ENCODE measurements at places on chromosomes 6 and 20.
A peak's percentile ranks its signal among the peaks of the same experiment; 100 is the strongest.

DNA sequence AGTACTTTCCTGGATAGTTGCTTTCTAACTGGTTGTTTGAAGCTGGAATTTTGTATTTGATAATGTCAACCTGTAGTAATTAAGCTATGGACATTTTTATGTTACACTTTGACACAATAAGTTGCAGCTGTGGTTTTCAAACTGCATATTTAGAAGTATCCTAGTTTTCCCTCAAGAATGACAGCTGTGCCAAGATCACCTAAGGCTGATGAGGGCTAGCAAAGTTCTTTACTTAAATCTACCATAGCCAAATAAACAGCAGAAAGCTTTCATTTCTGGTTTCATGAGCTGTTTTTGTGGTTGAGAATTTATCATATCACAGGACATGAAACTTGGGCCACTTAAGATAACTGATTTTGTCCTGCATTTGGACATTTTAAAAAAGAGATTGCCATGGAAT lies 30.6 kb downstream of the FAM229B start:
- peak; percentile 12 for DNase-seq

GRCh38 chr6:24919056-24919892 lies 16.5 kb downstream of the RIPOR2 start:
- peak; percentile 72 for DNase-seq

- no peak for DNase-seq
Measured at GRCh38 chr6:81553216-81553615, 199.3 kb downstream of the TENT5A start.

DNA sequence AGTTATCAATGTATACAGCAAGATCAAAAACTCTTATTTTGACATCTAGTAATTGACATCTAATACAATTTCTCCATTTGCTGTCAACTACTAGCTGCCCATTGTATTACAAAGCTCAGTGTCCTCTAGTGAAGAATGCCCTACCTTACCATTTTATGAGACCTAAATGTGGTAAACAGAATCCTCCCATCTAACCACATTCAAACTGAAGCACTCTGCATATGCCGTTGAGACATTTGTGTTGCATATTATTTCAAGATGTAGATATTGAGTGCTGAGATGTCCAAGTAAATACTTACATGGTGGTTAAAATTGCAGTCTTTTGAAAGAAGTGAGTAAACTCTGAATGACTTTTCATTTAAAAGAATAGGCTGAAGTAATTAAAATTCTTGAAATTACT lies 597 bp upstream of the GLYATL3 start:
- DNase-seq: no peak

- peak; percentile 71 for DNase-seq
Measured at GRCh38 chr20:45229264-45230056, 8.3 kb downstream of the SEMG2 start.

- no peak for DNase-seq
Measured at GRCh38 chr6:56849896-56850295, 105.0 kb upstream of the BEND6 start.

DNA sequence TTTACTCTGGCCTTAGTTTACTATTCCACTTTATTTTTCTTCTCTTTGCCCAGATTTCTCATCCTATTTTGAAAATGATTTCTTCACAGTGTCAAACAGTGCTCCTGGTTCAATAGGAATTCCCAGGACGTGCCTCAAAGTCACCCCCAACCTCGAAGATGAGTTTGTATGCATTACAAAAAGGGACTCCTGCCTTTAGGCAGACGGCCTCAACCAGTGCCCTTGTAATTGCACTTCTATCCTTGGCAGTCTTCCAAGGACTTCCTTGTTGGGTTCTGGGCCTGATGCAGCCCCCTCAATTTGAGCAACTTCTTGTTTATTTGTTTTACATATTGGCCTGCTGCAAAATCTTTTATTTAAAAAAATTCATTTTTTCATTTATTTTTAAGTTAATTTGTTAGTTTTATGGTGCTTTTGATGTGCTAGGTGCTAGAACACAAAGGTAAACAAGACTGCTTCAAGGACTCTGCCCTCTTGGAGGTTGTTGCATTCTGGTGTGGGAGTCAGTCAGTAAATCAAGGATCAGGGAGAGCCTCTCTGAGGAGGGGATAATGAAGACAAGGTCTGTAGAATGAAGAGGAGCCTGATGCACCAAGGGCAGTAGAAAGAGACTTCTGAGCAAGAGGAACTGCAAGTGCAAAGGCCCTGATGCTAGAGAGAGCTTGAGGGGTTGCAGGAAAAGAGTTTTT lies 181.5 kb upstream of the LAMP5 start:
- peak; percentile 15 for DNase-seq

DNA sequence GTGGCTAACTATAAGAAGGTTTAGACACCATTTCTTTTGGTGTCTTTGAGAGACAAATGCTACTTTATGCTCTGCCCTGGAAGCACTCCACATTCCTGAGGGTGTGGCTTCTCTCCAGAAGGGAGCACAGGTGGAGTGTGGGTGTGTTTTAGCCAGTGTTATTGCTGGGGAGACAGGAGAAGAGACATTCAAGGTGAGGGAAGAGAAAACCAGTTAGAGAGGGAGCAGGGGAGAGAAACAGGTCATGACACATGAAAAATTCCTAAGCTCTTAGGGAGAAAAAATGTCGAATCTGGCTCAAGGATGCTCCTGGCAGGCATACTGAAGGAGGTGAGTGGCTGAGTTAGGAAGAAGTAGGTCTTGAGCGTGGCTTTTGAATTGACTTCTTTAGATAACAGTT lies 292.8 kb downstream of the CLIC5 start:
- no peak for DNase-seq

- no peak for DNase-seq
Measured at GRCh38 chr6:41781366-41781730, 766 bp downstream of the PRICKLE4 start.

GRCh38 chr20:51258582-51259165 lies 235.8 kb upstream of the KCNG1 start:
- DNase-seq: no peak

GRCh38 chr20:18034039-18034438 lies 23.7 kb downstream of the OVOL2 start:
- no peak for DNase-seq

DNA sequence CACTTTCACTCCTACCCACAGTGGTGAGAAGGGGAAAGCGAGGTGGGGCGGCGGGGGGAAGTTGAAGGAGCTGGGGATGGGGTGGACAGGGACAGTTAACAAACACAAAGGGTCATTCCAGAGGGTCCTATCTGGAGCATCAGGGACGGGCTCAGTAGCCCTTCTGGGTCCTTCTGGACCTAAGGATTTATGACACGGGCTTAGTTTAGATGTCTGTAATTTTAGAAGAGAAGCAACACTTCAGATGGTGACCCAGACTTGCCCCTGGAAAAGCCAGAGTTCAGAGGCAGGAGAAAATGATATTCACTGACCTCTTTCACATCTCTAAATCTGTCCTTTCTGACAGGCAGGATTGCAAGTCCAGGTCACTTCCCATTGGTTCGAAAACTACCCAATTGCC lies 36.3 kb downstream of the PDE10A start:
- no peak for DNase-seq

DNA sequence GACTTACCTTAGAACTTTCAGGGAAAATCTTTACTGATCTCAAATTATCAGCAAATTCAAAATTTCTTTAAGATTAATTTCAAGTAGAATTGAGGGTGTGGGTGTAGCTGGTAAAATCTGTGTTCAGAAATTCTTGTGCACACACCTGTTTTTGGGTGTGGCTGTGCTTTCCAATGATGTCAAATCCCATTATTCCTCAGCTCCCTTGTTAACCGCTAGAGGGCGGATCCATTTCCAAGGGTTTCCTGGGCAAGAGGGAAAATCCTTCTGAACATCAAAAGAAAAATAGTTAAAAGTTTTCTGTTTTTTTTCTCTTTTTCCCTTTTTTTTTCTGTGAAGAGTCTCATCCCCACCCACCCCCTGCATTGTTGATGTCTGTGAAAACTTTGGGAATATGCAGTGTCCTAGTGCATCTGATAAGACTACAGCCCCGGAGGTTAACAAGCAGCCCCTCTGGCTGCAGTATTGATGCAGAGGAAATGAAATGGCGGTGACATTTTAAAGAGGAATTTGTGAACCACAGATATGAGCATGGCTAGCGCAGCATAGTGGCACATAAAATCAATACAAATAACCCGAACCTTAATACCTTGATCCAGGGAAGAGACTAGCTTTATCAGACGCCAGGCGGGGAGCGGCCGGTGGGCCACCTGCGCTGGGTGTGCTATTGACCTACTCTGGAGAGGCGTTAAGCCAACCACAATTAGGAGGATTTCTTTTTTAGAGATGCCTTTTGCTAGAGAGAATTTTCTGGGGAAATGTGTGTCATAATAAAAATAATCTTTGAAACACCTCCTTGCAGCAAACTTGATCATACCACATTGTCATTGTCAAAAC lies 130.9 kb downstream of the FOXA2 start:
- DNase-seq: no peak

GRCh38 chr20:47949230-47949629 lies 163.9 kb upstream of the SULF2 start:
- DNase-seq: no peak

DNA sequence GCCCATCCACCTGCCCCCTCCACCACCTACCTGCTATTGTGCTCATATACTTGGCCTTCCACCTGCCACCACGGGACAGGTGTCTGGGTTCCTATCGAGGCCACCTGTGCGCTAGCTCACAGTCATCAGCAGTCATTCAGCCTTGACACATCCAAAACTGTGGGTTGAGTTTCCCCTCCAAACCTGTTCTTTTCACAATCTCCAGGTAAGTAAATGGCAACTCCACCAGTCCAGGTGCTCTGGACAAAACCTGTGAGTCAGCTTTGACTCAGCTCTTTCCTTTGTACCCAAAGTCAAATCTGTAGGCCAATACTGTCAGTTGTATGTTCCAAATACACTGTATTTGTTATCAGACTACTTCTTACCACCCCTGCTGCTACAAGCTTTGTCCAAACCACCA lies 52.6 kb downstream of the SPTLC3 start:
- no peak for DNase-seq

- peak; percentile 33 for DNase-seq
Measured at GRCh38 chr6:107634324-107635056, 144.6 kb downstream of the SOBP start.

GRCh38 chr20:24619212-24619611 lies 149.8 kb downstream of the SYNDIG1 start:
- no peak for DNase-seq

DNA sequence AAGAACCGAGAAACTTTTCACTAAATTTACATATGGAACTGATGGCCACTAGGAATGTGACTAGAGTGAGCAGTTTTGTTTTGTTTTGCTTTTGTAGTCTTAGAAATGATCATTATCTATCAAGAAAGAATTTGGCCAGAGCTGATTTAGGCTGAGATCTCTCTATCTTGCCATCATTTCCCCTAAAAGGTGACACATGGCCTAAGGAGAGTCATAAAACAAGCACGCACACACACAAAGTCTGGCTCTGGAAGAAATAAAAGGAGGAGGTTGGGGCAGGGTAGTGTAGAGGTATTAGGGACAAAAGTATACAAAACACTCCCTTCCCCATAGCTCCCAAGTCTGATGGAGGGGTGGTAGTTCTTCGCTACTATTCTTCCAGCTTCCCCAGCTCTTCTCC lies 56.4 kb downstream of the RIPOR2 start:
- DNase-seq: no peak

DNA sequence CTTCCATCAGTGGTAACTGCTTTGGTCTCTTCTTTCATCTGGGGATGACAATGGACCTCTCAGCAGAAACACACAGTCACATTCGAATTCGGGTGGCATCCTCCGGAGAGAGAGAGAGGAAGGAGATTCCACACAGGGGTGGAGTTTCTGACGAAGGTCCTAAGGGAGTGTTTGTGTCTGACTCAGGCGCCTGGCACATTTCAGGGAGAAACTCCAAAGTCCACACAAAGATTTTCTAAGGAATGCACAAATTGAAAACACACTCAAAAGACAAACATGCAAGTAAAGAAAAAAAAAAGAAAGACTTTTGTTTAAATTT lies 6.1 kb downstream of the EDN1 start:
- no peak for DNase-seq

GRCh38 chr20:9409981-9410380 lies 104.4 kb upstream of the LAMP5 start:
- no peak for DNase-seq

GRCh38 chr20:22781869-22782268 lies 197.5 kb upstream of the FOXA2 start:
- DNase-seq: no peak

GRCh38 chr6:149823013-149823412 lies 41.1 kb downstream of the LRP11 start:
- peak; percentile 31 for DNase-seq
